Spleen (tissue), 13 donors: ENCODE measurements at places on chromosomes 16 and 17. TPM values are rescaled to one million over a fixed set of nuclear protein-coding genes. Genes with fewer than 3 reads are reported as not detected.

- peaks cover 19% of the 10 kb centered on the region for H3K4me1 ChIP-seq
- H3K36me3 ChIP-seq = peaks cover 31% of the 10 kb centered on the region
- peak; percentile 28 for DNase-seq
- H3K27ac ChIP-seq = no peak overlapping the region
- H3K27me3 ChIP-seq = no peaks in the 10 kb centered on the region
- H3K4me3 ChIP-seq = no peak overlapping the region
Observed at GRCh38 chr16:30348113-30348512, 7.0 kb downstream of the CD2BP2 start.

GRCh38 chr16:85518398-85519049, 94.6 kb upstream of the GSE1 start:
- H3K27me3 ChIP-seq = no peaks in the 10 kb centered on the region
- no peak overlapping the region for H3K27ac ChIP-seq
- peaks cover 23% of the 10 kb centered on the region for H3K4me1 ChIP-seq
- H3K36me3 ChIP-seq = no peaks in the 10 kb centered on the region
- H3K4me3 ChIP-seq = no peak overlapping the region

DNA sequence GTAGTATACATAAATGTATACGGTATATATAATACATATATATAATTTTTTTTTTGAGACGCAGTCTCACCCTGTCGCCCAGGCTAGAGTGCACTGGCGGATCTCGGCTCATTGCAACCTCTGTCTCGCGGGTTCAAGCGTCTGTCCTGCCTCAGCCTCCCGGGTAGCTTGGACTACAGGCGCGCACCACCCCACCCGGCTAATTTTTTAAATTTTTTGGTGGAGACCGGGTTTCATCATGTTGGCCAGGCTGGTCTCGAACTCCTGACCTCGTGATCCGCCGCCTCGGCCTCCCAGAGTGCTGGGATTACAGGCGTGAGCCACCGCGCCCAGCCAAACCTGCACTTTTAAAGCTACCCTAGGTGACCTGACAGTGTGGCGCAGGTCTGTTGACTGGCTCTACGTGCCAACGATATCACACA, 745 bp downstream of the PAM16 start:
- no peaks in the 10 kb centered on the region for H3K27me3 ChIP-seq
- H3K4me3 ChIP-seq = peak overlapping the region; percentile 92
- H3K27ac ChIP-seq = peak overlapping the region; percentile 94

GRCh38 chr17:80795754-80796153, 195.9 kb upstream of the CHMP6 start:
- H3K36me3 ChIP-seq = no peaks in the 10 kb centered on the region
- peak; percentile 80 for DNase-seq
- no peaks in the 10 kb centered on the region for H3K27me3 ChIP-seq
- H3K4me1 ChIP-seq = peaks cover 8% of the 10 kb centered on the region
- H3K4me3 ChIP-seq = no peak overlapping the region

- H3K27me3 ChIP-seq = no peaks in the 10 kb centered on the region
- H3K4me1 ChIP-seq = peaks cover 10% of the 10 kb centered on the region
- H3K4me3 ChIP-seq = no peak overlapping the region
- H3K27ac ChIP-seq = peak overlapping the region; percentile 49
- no peak for DNase-seq
Observed at GRCh38 chr17:15513058-15513791, 45.8 kb upstream of the CDRT4 start.

- H3K4me1 ChIP-seq = no peaks in the 10 kb centered on the region
- DNase-seq = no peak
- no peaks in the 10 kb centered on the region for H3K36me3 ChIP-seq
- no peak overlapping the region for H3K27ac ChIP-seq
- H3K27me3 ChIP-seq = no peaks in the 10 kb centered on the region
Observed at GRCh38 chr16:30518552-30518951, 7.8 kb downstream of the ZNF768 start.

DNA sequence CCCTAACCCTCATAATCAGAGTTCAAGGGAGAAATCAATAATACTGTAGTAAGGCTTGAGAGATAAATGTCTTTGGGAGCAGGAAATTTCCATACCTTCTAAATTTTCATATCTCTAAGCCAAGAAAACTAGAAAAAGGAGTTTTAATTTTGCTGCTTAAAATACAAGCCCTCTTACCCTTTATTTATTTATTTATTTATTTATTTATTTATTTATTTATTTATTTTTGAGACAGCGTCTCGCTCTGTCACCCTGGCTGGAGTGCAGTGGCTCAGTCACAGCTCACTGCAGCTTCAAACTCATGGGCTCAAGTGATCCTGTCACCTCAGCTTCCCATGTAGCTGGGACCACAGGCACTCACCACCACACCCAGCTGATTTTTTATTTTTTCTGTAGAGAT, 69.0 kb upstream of the GNAO1 start:
- DNase-seq = no peak
- no peaks in the 10 kb centered on the region for H3K27me3 ChIP-seq
- no peaks in the 10 kb centered on the region for H3K36me3 ChIP-seq
- no peak overlapping the region for H3K27ac ChIP-seq
- H3K4me3 ChIP-seq = no peak overlapping the region

The OR4D1 gene
- total RNA-seq = 0.17 TPM

The ATF7IP2 gene
- total RNA-seq = 32.2 TPM

The ASPA gene
- 7.5 TPM for total RNA-seq

The RNF222 gene
- not detected for total RNA-seq
